Renal pelvis (tissue), 12 donors: ENCODE measurements at places on chromosomes 11 and 22. TPM values are rescaled to one million over a fixed set of nuclear protein-coding genes. Genes with fewer than 3 reads are reported as not detected.

Gene MS4A6A
- 18.0 TPM for polyA plus RNA-seq

Gene NXPE4
- not detected for polyA plus RNA-seq

Gene PARVG
- 1.9 TPM for polyA plus RNA-seq

Gene IL10RA
- polyA plus RNA-seq: 2.5 TPM

Gene MMP8
- not detected for polyA plus RNA-seq

Gene APOL1
- polyA plus RNA-seq: 9.3 TPM

Gene MS4A3
- polyA plus RNA-seq: 0.99 TPM

Gene THAP7
- 18.2 TPM for polyA plus RNA-seq

Gene C11orf65
- polyA plus RNA-seq: 3.4 TPM

Gene TEX54
- 0.65 TPM for polyA plus RNA-seq

GRCh38 chr11:32116668-32117067 lies 25.8 kb downstream of the RCN1 start:
- no peak for DNase-seq

DNA sequence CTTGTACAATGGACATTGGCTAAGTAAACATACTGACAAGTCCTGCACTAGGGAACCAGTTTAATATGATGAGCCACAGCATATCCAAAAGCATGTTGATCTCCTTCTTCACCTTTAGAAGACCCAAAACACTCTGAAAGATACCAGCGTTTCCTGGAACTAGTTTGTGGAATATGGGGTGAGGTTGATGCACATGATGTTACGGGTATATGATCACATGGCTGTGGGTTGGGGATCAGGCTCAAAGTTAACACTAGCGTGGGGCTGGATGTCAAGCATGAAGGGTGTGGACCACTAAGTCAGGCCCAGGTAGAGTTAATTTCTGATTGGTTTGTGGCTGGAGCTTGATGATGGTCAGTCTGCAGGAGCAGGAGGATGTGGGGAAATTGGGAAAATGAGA lies 9.0 kb downstream of the IGLL5 start:
- no peak for DNase-seq

GRCh38 chr22:19704355-19705015 lies 9.8 kb upstream of the SEPTIN5 start:
- DNase-seq: no peak

DNA sequence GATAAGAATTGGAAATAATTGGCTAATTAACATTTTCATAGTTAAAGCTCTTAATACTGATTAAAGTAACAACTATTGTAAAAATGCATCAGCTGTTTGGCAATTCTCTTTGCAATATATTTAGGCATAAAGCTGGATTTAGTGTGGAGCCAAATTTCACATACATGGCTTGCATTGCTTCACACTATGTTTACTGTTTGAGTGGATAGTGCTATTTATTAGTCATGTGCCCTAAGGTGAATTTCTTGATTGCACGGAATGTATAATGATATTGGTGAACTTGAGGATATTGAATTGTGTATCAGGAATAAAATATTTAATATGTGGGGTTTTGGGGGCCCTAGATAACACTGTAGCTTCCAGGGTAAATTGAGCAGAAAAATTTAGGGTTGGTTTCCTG lies 100.9 kb downstream of the AASDHPPT start:
- DNase-seq: no peak

GRCh38 chr22:37232140-37232998 lies 11.7 kb downstream of the RAC2 start:
- DNase-seq: no peak

DNA sequence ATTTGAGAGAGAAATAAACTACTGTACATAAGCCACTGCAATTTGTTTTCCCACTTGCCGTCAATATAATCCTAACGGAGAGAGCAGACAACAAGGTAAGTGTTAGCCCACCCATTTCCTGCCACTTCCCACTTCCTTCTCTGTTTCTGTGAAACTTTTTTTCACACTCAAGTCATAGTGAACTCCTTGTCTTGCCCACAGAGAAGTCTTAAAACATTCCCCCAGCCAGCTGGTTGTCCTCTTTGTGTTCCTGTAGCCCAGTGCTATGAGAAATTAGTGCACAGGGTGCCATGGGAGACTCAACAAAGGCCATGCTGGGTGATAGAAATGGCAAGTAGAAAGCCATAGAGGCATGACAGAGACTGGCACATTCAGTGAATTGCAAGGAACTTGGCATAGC lies 208.6 kb downstream of the BLID start:
- DNase-seq: no peak

DNA sequence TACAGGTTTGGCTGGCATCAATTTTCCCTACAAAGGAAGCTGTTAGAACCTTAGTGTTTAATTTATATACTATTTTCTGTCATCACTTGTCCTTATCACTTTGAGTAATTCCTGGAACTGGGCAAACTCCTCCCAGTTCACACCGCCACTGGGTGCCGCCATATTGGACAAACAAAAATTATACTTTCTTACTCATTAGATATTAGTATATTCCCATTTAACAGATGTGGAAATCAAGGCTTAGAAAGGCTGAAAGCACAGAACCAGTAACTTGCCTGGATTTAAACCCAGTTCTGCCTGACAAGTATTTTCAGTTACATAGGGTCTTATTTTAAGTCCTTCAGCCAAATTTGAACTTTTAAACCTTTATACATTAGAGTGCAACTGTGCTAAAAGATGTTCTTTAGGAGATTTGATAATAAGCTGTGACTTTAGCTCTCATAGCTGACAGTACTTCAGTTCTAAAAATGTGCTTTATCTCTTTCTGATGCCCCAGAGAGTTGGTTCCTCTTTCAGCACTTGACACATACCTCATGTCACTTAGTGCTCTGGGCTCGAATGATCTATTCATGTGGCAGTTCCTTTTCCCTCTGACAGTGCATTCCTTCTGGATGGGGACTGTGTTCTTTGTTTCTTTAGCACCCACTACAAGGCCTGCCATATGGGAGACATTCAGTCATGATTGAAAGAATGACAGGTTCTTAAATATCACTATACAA lies 25.4 kb downstream of the COA4 start:
- DNase-seq: no peak

GRCh38 chr11:12272821-12273617 lies 104.4 kb upstream of the PARVA start:
- DNase-seq: no peak

GRCh38 chr22:39567135-39567946 lies 3.2 kb upstream of the CACNA1I start:
- DNase-seq: no peak

DNA sequence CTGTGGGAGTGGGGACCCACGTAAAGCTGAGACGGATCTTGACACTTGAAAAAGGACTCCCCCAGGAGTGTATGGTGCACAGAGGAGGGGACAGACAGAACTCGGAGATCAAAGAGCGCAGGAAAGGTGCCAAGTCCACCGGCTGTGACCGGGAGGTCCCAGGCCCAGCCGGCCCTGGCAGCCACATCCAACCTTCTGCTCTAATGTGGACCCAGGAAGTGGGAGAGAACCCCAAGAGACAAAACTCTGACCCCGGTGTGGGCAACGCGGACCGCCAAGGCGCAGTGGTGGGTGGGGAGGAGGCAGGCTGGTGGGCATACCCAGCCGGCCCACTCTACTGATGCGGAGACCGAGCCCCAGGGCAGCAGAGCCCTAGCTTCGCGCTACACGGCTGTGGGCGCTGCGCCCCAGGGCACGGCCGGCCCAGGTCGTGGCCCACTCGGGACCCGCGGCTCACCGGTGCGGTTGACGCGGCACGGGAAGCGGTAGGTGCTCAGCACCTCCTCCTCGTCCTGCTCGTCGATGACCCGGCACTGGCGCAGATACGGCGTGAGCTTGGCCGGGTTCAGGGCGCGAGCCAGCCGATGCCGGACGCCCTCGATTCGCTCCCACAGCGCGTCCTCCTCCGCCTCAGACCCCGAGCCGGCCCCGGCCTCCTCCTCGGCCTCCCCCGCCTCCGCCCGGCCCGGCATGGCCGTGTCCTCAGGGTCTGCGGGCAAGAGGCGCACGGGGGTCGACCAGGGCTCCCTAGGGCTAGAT lies 527 bp downstream of the CARD10 start:
- DNase-seq: no peak

GRCh38 chr11:5291207-5291838 lies 10.4 kb downstream of the OR51B4 start:
- DNase-seq: no peak

DNA sequence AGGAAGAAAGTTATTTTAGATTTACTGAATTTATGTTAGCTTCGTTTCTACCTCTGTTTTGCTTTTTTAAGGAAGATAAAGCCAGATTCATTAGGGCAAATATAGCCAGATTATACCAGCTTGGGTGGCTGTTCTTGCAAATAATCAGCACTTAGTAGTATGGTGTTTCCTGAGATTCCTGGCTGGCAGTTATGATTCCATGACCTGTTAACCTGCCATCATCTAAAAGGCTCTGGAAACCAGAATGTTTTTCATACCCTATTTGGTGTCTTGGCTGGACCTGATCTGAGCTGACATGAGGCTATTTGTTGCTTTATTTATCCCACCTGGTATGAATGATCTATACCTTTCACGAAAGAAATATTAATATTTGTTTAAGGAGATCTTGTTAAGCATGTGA lies 82.7 kb upstream of the HORMAD2 start:
- no peak for DNase-seq

- no peak for DNase-seq
Measured at GRCh38 chr11:126548581-126549550, 193.4 kb downstream of the ST3GAL4 start.

- DNase-seq: no peak
Measured at GRCh38 chr11:1197431-1197885, 25.4 kb upstream of the MUC5B start.

DNA sequence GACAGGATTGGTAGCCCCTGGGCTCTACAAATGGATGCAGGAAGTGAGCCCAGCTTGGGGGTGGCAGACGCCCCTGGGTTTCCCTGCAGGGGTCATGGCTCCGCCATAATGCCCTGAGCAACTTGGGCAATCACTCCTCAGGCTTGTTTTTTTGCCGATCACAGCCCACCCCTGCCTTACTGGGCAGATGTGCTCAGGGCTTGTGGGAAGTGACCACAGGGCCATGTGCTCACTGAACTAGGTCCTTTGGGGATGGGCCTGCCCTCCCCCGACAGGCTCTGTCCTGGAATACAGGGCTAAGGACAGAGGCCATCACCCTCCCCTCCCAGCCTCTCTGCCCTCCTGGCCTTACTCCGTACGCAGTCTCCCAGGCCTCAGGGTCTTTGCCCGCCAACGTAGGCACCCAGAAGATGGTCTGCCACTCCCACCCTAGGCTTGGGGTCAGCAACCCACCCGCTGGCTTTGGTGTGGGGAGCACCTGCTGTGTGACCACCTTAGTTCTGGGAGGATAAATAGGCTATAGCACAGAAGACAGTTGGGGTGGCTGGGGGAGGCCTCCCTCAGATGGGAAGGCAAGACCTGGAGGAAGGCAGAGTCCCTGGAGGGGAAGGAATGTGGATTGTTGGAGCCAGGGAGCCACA lies 3.8 kb downstream of the RPLP2 start:
- DNase-seq: no peak

DNA sequence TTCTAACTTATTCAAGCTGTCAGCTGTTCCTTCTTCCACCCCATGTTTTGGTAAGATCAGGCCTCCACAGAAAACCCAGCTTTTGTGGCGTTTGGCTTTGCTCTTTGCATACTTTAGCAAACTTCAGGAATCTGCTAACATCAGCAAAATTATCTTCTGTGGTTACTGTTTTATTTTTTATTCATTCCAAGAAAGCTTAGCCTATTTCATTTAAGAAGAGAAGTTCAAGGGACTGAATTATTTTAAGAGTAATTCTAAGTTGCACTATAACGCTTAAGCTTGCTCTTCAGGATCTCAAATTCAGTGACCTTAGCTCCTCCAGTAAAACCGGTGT lies 1.1 kb downstream of the JHY start:
- DNase-seq: no peak

DNA sequence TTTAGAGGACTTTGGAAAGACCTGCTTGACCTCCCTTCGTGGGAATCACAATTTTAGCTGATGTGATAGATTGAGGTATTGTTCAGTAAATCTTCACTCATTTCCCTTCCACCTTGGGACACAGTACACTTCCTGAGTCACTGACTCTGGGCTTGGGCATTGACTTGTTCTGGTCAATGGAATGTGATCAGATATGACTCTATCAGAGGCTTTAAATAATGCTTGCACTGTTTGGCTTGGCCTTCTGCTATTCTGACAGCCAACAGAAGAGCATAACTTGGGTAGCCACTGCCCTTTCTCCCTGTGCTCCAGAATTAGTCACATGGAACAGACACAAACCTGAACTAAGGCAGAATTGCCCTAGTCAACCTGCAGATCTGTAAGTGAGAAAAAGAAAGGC lies 12.5 kb downstream of the PRR5L start:
- no peak for DNase-seq

GRCh38 chr22:42294034-42294985 lies 23.9 kb upstream of the TCF20 start:
- DNase-seq: peak; percentile 72

DNA sequence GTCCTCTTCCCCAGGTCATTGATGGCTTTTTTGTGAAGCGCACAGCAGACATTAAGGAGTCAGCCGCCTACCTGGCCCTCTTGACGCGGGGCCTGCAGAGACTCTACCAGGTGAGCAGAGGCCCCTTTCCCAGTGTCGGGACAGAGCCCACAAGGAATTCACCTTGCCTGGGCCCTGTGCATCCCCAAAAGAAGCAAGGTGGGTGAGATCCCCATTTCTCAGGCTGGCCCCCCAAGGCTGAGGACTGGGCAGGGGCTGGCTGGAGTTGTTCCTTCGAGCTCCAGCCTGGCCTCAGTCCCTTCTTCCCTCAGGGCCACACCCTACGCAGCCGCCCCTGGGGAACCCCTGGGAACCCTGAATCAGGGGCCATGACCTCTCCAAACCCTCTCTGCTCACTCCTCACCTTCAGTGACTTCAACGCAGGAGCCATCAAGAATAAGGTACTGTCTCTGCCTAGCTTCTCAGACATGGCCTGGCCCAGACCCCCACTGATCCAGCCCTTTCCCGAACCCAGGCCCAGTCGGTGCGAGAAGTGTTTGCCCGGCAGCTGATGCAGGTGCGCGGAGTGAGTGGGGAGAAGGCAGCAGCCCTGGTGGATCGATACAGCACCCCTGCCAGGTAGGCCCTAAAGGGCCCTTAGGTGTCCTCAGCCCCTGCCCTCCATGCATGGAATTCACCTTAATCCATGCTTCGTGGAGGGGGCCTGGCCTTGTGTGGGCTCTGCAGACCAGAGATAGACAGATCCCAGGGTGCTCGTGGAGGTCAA lies 4.7 kb downstream of the MUS81 start:
- DNase-seq: no peak

GRCh38 chr11:396948-397548 lies 3.0 kb downstream of the PKP3 start:
- DNase-seq: peak; percentile 69

DNA sequence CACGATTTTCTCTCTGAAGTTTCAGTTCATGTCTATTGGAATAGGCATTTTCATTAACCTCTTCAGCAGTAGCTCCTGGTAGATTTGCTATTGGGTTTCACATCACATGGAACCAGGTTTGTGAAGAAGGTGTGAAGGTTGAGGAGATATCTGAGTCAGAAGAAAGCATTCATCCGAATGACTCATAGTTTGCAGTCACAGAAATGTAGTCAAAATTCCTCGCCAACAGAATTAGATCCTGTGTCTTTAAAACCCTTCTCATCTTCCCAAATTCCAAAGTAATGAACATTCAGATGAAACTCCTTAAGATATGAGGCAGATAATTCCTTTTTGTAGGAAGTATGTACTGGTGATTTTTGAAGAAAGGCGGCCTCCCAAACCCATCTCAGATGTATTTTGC lies 125.0 kb upstream of the LARGE1 start:
- DNase-seq: no peak
